ENCODE measurements at places on chromosomes 2 and 18.
A peak's percentile ranks its signal among the peaks of the same experiment; 100 is the strongest.

- no peak for DNase-seq
Measured at GRCh38 chr2:53584986-53585385, 182.6 kb upstream of the CHAC2 start.

- no peak for DNase-seq
Measured at GRCh38 chr2:111042772-111043771, 77.6 kb upstream of the BCL2L11 start.

- no peak for DNase-seq
Measured at GRCh38 chr2:23589739-23590138, 204.8 kb downstream of the KLHL29 start.

- no peak for DNase-seq
Measured at GRCh38 chr2:70094978-70095719, 7.9 kb downstream of the PCBP1 start.

DNA sequence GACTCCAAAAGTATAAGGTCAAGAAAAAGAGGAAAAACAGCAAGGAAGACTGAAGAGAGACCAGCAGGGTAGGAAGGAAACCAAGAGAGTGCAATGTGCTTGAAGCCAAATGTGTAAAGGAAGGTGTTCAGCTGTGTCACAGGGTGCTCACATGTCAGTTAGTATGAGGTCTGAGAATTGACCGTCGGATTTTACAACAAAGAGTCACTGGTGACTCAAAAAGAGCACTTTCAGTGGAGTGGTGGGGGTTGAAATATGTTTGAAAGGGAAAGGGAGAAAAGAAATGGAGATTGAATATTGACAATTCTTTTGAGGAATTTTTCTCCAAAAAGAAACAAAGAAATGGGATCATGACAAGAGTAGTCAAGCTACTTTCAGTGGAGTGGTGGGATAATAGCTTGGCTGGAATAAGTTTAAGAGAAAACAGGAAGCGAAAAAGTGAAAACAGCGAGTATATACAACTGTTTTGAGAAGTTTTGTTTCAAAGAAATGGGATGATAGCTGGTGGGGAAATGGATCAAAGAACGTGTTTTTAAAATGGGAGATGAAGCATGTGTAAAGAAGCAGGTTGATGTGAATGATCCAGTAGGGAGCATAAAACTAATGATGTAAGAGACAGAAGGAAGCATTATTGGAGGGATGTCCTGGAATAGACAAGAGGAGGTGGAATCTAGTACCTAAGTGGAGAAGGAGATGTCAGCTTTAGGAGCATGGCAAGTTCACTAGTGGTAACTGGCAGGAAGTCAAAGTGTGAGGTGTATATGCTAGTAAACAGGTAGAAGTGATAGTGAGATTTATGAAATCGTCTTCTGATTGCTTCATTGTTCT is 3.6 kb upstream of the TSPYL6 start:
- no peak for DNase-seq

GRCh38 chr2:27264753-27265535 is 2.1 kb upstream of the SLC30A3 start:
- peak; percentile 61 for DNase-seq

- DNase-seq: no peak
Measured at GRCh38 chr18:63155910-63156773, 163.4 kb downstream of the BCL2 start.
